Right ventricle myocardium superior (tissue), 1 donor: ENCODE measurements at places on chromosomes 4 and X. TPM values are rescaled to one million over a fixed set of nuclear protein-coding genes. Genes with fewer than 3 reads are reported as not detected.

Gene OCIAD1
- total RNA-seq = 121 TPM

DNA sequence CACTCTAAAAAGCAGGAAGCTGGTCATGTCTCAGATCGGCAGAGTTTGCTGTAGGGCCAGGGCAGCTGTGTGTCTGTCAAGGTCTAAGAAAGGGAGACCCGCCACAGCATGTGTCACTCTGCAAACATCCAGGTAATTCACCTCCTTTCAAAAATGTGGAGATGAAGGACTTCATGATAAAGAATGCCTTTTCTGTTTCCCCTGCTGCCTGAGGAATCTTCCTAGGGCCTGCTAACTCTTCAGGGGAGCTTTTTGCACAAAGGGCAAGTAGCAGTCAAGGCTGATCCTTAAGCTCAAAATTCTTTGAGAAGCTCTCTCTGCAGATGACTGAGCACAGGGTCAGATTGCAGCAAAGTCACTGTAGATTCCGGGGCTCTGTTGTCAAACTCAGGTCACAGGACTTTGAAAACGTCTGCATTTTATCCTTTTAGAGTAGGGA, 21.1 kb downstream of the RASL11B start:
- DNase-seq = no peak

Gene TAF7L
- not detected for total RNA-seq

Gene DMP1
- not detected for total RNA-seq

DNA sequence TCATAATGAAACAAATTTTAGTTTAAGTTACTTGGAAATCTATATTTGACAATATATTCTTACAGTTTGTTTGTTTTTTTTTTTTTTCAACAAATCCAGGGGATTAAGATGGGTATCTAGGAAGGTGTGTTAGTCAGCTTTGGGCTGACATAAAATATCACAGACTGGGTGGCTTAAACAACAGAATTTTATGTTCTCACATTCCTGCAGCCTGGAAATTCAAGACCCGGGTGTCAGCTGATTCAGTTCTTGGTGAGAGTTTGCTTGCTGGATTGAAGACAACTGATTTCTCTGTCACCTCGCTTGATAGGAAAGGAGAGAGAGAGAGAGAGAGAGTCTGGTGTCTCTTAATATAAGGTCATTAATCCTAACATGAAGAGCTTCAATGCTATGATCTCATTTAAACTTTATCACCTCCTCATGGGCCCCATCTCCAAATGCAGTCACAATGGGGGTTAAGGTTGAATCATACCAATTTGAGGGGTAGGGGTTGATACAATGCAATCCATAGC, 465.2 kb downstream of the CENPC start:
- DNase-seq = no peak

DNA sequence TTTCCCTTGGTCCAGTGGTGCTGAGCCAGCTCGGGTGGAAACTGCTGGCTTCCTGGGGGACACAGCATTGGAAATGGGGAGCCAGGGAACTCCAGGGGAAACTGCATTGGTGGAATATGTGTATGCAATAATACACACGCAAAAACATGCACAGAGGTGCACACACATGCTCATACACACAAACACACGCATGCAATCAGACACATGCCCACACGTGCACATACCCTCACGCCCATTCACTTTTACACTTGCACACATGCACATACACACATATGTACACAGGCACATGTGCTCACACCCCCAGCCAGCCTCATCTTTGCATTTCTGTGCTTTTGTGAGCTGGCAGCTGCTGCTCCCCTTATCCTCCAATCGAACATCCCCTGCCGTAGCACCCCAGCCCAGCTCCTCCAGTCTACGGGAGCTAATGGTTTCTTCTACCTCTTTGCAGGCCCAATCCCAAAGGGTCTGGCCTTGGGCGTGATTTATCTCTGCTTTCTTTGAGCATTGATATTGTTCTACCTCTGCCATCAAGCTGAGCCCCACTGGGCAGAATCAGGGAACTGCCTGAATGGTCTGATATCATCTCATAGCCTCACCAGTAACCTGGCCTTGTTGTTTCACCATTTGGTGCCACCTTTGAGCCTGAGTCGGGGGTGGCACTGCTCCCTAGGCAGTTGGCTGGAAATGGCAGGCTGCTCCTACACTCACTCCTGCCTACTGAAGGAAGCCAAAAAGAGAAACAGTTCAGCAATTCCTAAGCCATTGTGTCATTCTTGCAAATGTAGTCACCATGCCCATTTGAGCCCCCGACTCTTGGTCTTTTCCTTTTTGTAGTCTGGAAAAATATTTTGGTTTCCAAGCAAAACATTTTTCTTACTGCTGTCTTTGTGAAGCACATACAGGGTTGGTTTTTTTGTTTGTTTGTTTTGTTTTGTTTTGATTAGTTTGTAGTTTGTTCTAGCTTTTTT, 104.4 kb upstream of the MAMLD1 start:
- DNase-seq = no peak

GRCh38 chrX:103651151-103651773, 22.5 kb downstream of the TCEAL1 start:
- no peak for DNase-seq

- DNase-seq = no peak
These were observed 295.4 kb upstream of the KLF3 start for GRCh38 chr4:38368613-38369012.

Gene PPARGC1A
- 82.8 TPM for total RNA-seq

DNA sequence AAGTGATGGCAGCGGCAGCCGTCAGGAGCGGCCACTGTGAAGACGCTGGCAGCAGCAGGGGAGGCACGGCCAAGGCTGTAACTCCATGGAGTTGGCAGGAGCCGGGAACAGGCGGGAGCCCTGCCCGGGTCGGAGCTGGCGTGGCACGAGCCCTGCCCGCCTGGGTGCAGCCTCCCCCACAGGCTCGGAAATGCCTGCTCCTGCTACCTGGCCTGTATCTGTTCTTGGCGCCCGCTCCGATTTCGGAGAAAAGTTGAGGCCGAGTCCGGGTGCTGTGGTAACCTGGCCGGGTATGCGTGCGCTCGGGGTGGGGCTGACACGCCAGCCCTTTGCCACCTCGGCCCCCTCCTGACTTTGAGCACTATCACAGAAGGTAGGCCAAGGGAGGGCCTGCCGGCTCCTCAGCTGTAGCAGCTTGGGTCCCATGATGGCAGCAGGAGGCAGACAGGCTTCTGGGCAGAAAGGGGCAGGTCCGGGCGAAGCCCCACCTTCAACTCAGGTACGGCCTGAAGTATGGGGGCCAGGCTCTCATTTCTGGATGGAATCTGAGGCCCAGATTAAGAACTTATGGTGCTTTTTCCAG, 51.2 kb upstream of the SHISA3 start:
- DNase-seq = no peak

Gene KLKB1
- 1.2 TPM for total RNA-seq

- DNase-seq = no peak
These were observed 121.7 kb upstream of the DIPK2B start for GRCh38 chrX:45322382-45322781.

- no peak for DNase-seq
These were observed 69.7 kb downstream of the SRPX start for GRCh38 chrX:38150993-38151392.

Gene RWDD4
- total RNA-seq = 15.1 TPM

Gene PTPN13
- 3.1 TPM for total RNA-seq

GRCh38 chr4:158810487-158811215, 41.8 kb downstream of the FNIP2 start:
- peak; percentile 67 for DNase-seq
